ENCODE measurements at places on chromosomes 16 and 17.

DNA sequence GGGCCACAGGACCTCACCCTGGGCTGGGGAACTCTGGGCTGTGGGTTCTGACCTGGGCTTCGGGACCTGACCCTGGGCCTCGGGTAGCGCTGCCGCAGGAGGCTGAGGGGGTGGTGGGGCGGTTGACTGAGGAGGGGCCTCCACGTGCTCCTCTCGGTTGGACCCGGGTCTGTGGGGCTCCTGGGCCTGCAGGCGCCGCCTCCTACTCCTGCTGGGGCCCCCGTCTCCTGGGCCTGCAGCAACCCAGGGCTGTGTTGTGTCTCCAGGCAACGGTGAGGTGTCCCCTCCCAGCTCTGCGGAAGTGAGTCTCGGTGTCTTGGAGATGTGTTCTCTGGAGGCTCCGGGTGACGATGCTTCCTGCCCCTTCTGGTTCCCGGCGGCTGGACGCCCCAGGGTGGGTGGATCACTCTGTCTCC, 41.5 kb upstream of the GNG13 start:
- DNase-seq = peak; percentile 59

GRCh38 chr17:33272438-33272837, 20.7 kb downstream of the ASIC2 start:
- DNase-seq = no peak

- DNase-seq = no peak
Measured at GRCh38 chr17:67518876-67519275, 141.8 kb downstream of the PITPNC1 start.

- no peak for DNase-seq
Measured at GRCh38 chr17:78653382-78653781, 76.2 kb upstream of the DNAH17 start.

DNA sequence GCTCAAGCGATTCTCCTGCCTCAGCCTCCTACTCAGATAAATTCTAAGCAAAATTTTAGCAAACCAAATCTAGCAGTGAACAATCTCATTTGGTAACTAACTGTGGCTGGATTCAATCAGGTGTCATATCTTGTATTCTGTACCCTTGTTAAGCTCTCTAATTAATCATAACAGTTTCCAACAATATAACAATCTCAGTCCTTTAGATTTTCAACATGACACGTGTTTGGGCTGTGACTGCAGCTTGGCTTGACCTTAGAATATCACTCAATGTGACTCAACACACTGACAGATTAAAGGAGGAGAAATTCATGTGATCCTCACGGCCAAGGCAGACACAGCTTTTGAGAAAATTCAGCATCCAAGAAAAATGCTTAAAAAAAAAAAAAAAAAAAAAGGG, 133.6 kb downstream of the BANP start:
- no peak for DNase-seq

DNA sequence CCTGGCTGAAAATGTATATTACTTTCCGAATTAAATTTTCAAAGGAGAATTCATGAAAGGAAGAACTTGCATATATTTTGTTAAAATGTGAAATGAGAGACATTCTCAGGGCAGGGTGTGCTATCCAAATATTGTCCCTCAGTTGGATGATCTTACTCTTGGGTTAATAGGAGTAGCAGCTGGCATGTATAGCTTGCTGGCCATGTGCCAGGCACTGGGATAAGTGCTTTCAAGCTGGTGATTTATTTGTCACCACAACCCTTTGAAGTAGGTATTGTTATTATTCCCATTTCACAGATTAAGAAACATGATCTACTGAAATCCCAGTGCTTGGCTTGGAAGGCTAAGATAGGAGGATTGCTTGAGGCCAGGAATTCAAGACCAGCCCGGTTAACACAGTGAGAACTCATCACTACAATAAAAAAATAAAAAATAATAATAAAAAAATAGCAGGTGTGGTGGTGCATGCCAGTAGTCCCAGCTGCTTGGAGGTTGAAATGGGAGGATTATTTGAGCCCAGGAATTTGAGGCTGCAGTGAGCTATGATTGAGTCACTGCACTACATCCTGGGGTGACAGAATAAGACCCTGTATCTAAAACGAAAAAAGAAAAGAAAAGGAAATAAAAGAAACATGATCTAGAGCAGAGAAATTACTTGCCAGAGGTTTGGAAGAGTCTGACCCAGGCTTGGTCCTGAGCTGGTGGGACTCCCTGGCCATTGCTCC, 11.6 kb upstream of the MPHOSPH6 start:
- DNase-seq = no peak

DNA sequence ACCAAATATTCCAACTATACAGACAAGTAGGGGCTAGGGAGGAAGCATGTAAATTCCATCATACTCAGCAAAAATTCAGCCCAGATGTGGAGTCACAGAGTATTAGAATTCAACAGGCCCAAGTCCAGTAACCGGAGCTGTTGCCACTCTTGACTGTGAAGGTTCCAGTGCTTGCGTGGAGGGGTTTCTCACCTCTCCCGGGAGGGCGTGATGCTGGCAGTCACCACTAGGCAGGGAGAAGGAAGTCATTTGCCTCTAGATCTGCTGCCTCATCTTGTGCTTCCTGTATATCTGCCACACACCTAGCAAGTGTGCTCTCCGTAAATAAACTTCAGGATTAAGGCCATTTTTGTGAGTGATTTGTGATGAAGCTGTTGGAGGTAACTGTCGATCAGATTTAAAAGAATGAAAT, 1.0 kb upstream of the CKLF start:
- DNase-seq = peak; percentile 23
